ENCODE measurements at places on chromosomes 16 and 17. TPM values are rescaled to one million over a fixed set of nuclear protein-coding genes. Genes with fewer than 3 reads are reported as not detected.

The LPO gene
- total RNA-seq = not detected

The PTGES3L gene
- 0.35 TPM for total RNA-seq

The PRDM7 gene
- not detected for total RNA-seq

- DNase-seq = no peak
These were observed 104.3 kb upstream of the SDK2 start for GRCh38 chr17:73748508-73748907.

- DNase-seq = no peak
These were observed 41.2 kb downstream of the PRKCA start for GRCh38 chr17:66343531-66344078.

DNA sequence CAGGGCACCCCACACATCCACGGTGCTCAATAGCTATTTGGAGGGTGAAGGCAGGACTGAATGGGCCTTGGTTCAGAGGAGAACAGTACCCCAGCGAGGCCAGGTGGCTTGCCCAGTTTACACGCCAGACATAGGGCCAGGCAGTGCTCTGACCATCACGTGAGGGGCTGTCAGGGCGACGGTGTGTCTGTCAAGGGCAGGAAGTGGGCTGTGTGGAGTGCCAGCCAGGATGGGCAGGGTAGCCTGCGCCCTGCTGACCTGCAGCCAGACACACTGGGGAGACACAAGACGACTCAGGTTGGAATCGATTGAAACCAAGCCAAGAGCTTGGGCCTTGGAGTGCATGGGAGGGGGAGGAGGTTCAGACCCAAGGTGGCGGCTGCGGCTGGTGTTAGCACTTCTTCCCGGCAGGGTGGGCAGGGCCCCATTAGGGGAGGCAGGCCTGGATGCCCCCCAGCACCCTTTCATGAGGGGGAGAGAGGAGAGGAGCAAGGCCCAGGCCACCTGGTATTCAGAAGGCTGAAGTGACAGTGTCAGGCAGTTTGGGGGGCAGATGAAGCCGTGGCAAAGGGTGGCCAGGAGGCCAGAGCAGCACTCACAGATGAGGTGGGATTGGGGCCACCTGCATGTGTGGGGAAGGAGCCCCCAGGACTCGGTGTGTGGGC lies 68.2 kb downstream of the SREBF1 start:
- no peak for DNase-seq

- DNase-seq = no peak
These were observed 24.1 kb downstream of the SDR42E1 start for GRCh38 chr16:81987121-81987520.

DNA sequence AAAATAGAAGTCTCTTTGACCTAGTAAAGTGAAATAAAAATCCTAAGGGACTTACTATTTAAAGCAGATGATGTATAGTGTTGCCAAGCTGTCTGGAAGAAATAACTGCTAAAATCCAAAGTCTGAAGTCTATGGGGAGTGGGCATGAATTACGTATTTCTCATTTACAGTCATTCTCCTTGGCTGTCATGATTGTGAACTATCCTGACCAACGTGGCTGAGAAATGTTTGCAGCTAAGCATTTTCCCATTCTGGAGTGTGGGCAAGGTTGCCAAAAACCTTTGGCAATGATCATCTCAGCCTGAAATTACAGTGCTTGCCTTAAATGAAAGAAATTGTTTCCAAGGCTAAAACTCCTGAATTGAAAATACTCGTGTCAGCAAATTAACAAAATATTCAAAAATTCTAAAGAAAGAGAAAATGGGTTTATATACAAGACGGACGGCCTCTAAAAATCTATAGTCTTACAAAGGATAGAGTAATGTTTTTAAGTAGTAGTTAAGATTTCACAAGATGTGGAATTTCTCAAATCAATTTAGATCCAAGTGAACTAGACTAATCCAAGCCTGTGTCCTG lies 77.0 kb downstream of the CACNG1 start:
- no peak for DNase-seq
